ENCODE measurements at places on chromosomes 2 and 18. TPM values are rescaled to one million over a fixed set of nuclear protein-coding genes. Genes with fewer than 3 reads are reported as not detected.

- DNase-seq = no peak
Measured at GRCh38 chr2:6186332-6187151, 494.4 kb downstream of the SOX11 start.

Gene REG3A
- not detected for total RNA-seq

GRCh38 chr2:22209545-22209944 is 1085.8 kb downstream of the TDRD15 start:
- no peak for DNase-seq

DNA sequence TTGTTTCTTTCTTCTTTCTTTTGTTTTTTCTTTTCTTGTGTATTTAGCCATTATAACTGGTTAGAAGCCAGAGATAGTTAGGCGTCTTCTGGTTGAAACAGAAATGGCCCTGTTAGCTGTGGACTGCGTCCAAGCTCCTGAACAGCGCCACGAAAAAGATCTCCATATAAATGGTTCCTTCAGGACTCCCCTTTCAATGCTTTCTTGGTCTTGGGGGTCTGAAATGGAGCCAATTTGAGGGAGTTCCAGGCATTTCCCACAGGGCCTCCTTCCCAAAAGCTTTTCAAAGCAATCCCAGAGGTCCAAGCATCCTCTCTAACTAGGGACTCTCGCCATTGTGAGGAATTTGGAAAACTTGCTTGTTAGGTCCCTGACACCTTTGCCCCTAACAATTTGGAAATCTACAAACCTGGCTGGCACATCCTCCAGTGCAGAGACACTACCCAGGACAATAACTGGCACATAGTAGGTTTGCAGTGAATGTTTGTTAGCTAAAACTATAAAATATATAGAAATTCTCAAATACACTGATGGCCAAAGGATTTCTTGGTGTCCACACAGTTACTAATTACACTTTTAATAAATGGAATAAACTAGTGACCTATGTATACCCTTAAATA is 80.1 kb downstream of the MYCN start:
- no peak for DNase-seq

Gene CYP1B1
- 13.8 TPM for total RNA-seq

- DNase-seq = no peak
Measured at GRCh38 chr18:35605686-35606417, 24.3 kb downstream of the GALNT1 start.

DNA sequence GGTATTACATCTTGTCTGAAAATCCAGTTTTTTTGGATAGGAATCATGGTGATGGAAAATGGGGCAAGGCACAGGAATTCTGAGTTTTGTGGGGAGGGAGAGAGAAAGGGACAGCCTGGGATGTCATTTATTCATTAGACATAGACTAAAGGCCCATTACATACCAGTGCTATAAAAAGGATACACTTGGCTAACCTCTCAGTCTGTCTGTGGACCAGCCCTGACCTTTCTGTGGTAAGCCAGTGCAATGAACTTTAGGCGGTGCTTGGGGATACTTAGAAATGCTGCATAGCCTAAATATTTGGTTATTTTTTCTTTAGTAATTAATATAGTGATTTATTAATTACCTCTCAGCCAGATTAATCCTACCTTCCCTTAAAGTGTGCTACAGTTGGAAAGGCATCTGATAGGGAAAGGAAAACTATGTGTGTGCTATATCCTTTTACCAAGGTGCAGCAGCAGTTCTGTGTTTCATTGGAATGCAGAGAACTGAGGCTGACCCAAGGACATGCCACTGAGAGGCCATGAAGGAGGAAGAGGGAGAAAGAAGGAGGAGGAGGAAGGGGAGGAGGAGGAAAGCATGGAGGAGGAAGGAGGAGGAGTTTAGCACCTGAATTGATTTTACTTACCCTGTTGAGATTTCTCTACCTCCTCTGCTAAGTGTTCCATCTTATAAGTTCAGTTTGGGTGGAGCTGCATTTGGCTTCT is 37.5 kb downstream of the KCNS3 start:
- DNase-seq = no peak

DNA sequence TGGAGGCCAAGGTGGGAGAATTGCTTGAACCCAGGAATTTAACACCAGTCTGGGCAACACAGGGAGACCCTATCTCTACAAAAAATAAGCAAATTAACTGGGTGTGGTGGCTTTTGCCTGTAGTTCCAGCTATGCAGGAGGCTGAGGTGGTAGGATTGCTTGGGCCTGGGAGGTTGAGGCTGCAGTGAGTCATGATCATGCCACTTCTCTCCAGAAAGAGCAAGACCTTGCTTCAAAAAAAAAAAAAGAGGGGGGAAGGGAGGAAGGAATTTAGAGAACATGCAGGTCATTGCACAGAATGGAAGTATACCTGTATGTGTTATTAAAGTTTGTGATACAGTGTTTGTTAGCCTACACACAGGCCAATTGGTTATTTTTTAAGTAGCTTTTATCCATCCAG is 25.8 kb downstream of the PKP4 start:
- no peak for DNase-seq

- DNase-seq = no peak
Measured at GRCh38 chr18:4308576-4308975, 146.5 kb downstream of the DLGAP1 start.

Gene PLEK
- total RNA-seq = 4.8 TPM

- DNase-seq = no peak
Measured at GRCh38 chr2:200247494-200247893, 59.0 kb upstream of the SPATS2L start.

Gene SALL3
- not detected for total RNA-seq

DNA sequence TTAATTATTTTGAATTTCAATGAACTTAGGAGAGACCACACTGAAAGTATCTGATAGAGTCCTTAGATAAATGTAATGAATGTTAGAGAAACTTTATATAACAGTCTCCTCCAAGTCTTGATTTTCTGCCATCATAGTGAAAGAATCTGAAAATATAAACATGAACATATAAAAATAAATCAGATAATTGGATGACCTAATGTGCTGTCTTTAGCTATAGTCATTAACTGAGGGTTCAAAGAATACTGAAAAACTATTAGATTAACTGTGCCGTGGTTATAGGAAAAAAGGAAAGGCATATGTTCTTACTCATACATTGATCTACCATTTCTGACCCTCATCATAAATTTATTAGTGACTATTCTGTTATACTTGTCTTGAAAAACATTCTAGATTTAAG is 47.0 kb upstream of the SPAG16 start:
- DNase-seq = no peak

- no peak for DNase-seq
Measured at GRCh38 chr18:13361431-13361830, 142.9 kb downstream of the LDLRAD4 start.

GRCh38 chr2:123500346-123500745 is 524.7 kb upstream of the CNTNAP5 start:
- no peak for DNase-seq

DNA sequence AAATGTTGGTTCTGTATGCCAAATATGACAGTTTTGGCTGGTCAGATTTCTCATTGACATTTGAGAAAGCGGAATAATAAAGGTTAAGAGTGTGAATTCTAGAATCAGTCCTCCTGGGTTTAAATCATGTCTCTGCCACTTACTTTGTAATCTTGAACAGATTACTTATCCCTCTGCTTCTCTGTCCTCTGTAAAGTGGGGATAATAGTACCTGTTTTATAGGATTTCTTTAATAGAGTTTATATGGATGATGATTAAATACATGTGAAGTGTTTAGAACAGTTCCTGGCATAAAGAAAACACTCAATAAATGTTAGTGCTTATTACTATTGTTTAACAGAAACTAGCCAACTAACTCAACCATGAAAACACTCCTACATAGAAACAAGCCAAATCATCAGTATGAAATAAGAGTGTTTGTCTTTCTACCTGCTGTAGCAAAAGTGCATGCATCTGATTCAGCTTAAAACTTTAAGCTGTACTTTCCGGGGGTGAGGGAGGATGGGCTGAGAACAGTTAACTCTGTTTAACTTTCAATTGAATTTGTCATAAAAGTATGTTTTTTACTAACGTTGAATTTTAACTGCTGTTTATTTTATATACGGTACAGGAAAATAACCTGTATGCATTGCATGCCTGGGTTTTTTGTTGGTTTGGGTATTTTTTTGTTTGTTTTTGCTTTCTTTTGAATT is 6.8 kb downstream of the HTR2B start:
- DNase-seq = no peak

Gene IL1RL1
- total RNA-seq = 7.1 TPM

Gene LYPD6B
- total RNA-seq = 1.1 TPM

DNA sequence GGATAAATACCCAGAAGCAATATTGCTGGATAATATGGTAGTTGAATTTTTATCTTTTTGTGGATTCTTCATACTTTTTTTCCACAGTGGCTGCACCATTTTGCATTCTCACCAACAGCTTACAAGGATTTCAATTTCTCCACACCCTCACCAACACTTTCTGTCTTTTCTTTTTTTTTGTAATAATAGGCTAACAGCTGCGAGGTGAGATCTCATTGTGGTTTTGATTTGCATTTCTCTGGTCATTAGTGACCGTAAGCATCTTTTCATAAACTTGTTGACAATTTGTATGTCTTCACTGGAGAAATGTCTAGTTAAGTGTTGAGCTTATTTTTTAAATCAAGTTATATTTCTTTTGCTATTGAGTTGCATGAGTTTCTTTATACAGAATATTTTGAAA is 17.6 kb upstream of the SLC9A2 start:
- no peak for DNase-seq

Gene KCNE4
- 0.55 TPM for total RNA-seq

Gene TBR1
- not detected for total RNA-seq

- DNase-seq = no peak
Measured at GRCh38 chr2:220748875-220749479, 823.1 kb downstream of the EPHA4 start.

DNA sequence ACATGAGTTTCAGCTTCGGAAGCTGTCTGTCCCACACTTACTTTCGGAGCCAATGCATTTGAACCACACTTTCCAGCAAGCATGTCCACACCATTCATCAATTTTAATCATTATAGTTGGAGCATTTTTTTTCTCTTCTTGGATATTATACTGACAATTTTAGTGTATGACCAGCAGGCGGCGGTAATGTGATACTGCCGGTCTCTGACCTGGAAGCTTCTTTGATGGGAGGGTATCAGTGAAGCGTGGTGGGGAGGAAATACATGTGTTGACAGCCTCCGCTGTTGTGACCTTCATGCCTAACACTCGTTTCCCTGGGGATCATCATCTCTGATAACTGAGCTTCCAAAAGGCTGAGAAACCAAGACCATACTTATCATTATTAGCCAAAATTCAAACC is 231.7 kb downstream of the GBX2 start:
- no peak for DNase-seq

Gene RESP18
- not detected for total RNA-seq

Gene PID1
- 60.8 TPM for total RNA-seq

DNA sequence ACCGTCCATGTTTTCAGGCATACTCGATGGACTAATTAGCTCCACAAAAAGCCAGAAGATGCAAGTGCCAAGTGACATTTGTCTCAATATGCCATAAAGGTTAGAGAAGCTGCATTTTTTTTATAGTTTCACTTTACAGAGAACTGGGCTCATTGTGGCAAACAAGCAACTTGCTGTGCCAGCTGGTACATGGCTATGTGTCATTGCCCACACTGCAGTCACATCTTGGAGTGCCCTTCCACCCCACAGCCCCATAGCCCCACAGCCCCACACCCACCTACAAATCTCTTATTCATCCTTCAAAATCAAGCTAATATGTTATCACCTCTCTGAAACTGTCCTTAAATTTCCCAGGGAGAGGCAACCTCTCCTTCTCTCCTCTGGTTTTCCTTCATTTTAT is 451.9 kb downstream of the ARHGAP15 start:
- no peak for DNase-seq

- no peak for DNase-seq
Measured at GRCh38 chr18:58532972-58533371, 95.9 kb downstream of the ALPK2 start.

- DNase-seq = peak; percentile 31
Measured at GRCh38 chr18:65938592-65939372, 188.0 kb downstream of the CDH7 start.

- no peak for DNase-seq
Measured at GRCh38 chr2:9596621-9597311, 34.0 kb downstream of the YWHAQ start.

GRCh38 chr2:11842336-11842735 is 95.9 kb downstream of the LPIN1 start:
- no peak for DNase-seq

Data from mucosa of descending colon (tissue), 3 donors.